ENCODE measurements at places on chromosomes 3 and 15.

DNA sequence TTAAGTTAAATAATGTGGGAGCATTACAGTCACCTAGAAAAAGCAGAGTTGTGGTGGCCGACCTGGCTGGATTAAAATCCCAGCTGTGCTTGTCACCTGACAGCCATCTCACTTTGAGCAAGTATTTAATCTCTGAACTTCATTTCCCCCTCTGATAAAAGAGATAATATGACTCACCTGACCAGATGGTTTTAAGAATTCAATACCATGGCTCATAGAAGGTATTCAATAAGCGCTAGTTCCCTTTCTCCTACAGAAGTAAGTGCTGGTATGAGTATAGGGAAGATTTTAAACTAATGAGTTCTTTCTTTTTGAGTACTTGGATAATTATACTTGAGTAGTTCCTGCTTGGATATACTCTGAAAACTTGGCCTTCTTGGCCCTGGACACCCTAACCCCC lies 325.5 kb downstream of the IL5RA start:
- no peak for DNase-seq

DNA sequence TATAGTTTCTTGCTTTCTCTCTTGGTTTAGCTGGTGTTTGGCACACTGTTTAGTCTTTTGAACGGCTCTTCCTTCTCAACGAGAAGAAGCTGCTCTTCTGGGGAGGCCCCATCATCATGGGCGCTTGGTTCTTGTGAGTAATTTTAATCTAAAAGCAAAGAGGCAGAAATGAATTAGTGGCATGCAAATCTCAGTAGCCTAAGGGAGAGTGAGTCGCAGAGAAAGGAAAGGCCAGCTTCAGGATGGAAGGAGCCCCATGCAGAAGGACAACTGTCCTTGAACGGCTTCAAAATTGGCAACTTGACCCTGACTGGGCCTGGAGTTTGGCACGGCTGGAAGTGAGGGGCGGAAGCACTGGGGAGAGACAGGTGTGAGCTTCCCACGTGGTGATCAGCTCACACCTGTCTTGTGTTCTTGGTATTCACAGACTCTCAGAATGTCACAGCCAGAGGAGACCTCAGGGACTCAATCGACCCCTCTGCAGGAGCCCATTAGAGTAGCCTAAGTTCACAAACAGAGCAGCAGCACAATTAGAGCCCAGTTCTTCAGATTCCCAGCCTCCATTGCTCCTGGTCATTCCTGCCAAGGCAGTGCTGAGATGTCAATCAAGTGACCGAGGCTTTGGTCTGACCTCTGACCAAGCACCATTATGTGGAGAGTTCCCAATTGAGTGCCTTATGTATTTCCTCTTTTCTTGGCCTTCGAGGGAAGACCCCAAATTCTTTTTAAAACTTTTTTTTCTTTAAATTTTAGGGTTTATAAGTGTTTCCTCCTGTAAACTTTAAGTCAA lies 41.3 kb upstream of the ETV5 start:
- DNase-seq: no peak

DNA sequence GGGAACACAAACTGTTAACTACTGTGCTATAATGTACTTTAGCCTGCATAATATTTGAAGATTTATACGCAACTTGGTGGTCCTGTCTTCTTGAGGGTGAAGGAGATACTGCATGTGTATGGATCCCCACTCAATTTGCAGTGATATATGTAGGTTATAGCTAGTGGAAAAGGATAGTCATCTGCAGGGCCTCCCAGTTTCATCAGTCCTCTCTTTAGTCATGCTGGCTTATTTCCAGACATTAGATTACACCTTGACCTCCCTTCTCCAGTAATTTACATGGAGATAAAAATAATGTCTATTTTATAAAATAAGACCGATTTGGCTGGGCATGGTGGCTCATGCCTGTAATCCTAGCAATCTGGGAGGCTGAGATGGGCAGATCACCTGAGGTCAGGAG lies 3.7 kb downstream of the NR1D2 start:
- no peak for DNase-seq

DNA sequence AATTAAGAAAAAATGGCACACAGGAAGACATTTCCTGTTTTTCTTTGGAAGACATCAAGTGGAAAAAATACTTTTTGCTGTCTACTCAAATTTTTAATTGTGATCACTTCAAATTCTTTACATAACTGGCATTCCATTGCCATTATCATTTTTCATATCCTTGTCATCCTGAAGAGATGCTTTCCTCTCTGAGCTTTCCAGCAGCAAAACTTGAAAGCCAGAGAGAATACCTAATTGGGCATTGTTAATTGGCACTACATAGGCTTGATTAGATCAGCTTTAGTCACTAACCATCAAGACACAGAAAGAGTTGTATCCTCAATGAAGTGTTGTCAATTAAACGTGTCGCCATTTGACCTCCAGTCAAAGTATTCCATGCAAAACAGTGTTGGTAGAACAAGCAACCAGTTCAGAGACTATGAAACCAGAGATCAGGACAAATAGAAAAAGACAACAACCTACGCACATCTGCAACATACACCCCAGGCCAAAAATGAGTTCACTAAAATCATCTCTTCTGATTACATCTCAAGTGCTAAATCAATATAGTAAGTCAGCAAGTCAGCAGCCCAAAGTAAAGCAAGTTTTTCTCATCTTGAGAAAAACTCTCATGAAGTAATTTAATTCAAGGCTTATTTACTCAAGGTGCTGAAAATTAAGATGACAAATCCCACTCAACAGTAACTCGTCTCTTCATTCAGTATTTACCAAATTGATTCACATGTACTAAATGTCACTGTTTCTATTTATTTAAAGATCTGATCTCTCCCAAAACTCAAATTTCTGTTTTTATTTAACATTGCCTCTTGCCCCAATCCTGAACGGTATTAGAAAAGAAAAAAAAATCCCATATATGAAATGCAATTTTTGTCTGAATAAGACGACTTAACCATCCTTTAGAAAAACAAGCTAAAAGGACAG lies 123.0 kb downstream of the SUCLG2 start:
- DNase-seq: no peak

DNA sequence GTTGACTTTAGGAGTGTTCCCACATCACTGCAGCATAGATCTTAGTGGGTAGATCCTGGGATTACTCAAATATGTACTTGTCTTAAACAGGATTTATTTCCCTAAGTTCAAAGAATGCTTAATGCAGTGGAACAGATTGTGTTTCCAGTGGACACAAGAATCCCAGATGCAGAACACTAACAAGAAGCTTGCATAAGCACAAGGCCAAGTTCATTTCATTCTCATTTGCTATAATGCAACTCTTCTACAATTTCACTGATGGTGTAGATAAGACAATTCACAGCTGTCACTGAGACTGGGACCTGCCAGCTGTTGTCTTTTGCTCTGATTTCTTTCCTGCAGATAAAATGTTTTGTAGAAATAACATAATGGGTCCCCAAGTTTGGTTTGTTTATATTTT lies 225.6 kb downstream of the NFKBIZ start:
- DNase-seq: no peak

GRCh38 chr3:129327510-129327909 lies 48.8 kb downstream of the HMCES start:
- DNase-seq: no peak

DNA sequence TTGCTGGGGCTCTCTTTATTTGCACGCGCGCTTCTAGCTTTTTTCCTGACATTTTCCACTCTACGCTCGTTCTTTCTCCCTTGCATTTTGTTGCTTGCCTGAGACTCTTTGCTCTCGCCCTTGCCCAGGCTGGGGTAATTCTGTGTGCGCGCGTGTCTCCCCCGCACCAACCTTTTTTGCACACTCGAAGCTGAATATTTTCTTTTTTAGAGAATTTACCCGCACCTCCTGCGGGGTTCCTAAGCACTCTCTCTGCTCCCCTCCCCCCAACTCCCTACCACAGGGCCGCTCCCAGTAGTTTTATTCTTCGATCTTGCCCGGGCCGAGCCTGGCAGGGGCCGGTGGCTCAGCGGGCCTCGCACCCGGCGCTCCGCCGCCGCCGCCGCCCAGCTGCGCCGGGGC lies 732 bp downstream of the FAM43A start:
- DNase-seq: peak; percentile 70

Data from right kidney (tissue), 9 donors.